Activated CD4-positive, alpha-beta T cell treated with anti-CD3 and anti-CD28 coated beads, Interleukin-2, amount 50 U/mL, for 16 hours (primary cell): ENCODE measurements at places on chromosomes 4 and X.

- DNase-seq: no peak
Measured at GRCh38 chr4:72896515-72896914, 173.0 kb downstream of the COX18 start.

GRCh38 chr4:175514174-175514573, 297.9 kb downstream of the GPM6A start:
- DNase-seq: no peak

DNA sequence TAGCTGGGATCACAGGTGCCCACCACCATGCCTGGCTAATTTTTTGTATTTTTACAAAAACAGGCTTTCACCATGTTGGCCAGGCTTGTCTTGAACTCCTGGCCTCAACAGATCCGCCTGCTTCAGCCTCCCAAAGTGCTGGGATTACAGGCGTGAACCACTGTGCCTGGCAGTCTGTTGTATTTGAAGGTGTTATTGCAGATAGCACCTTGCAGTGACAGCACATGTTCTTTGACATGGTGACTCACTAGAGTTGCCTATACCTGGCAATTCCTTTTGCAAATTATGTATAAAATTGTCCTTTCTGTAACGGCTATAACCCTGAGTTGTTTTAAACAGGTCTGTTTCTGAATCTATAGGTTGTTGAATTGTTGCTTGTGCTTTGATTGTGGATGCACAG, 7.9 kb downstream of the OGT start:
- DNase-seq: no peak

DNA sequence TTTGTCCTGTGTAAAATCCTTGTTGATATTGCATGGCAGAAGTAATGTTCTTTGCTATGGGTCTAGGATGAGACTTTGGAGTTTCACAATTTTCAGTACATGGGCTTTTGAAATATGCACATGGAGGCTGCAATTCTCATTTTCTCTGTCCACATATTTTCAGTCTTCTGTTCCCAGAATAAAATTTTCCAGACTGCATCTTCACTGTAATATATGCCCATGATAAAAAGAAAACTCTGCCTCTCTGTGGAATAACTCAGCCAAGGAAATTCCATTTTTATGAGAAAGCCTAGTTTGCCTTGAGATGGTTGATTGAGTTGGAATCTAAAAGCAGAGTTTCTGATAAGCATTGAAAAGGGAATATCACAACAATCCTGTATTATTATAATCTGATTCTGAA, 601.4 kb upstream of the AADAT start:
- no peak for DNase-seq

DNA sequence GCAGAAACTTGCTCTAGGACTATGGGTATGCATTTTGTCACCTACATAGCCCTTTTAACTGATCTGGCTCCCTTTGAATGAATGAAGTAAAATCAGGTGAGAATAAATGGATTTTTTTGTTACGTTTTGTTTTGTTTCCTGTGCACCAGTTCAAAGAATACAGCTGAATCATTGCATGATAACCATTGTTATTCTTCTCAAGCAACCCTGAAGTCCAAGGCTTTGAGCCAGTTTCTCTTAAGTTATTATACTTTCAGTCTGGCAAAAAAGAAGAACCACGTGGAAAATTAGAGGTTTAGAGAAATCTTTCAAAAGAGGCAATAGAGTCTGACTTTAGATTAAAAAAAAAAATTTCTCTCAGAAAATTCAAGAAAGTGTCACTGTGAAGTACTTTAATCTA, 398.6 kb upstream of the TECRL start:
- no peak for DNase-seq

DNA sequence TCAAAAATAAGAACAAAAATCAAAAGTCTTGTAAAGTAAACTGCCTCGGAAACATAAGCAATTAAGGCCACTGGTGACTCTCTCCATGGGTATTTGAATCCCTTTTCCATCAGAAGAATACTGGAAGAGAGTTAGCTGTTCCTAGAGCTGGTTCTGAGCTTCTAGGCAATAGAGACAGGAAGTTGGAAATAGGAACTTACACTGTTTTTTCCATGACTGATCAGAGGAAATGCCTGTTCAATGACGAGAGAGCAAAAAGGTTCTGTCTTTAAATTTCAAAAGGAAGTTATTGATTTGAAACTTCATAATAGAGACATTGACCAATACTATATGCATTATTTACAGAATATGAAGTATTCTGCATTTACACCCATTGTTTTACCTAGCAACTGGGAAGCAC, 503.5 kb upstream of the ARX start:
- no peak for DNase-seq

DNA sequence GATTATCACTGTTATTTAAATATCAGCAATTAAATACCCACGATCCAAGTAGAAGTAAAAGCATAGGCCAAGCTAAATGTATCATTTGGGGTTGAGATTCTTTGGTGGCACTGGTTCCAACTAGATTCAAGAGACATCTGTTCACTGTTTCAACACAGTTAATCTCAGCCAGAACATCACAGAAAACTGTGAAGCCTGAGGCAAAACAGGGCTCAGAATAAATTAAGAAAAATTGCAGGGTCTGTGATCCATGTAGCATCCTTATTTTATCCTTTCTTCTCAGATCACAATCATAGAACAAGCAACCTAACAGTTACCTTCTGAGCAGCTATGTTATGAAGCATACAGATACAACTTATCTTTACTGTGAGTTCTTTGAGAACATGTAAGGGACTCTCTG, 23.7 kb downstream of the YTHDC1 start:
- no peak for DNase-seq
